Activated naive CD4-positive, alpha-beta T cell (primary cell): ENCODE measurements at places on chromosomes 2 and 18.
A peak's percentile ranks its signal among the peaks of the same experiment; 100 is the strongest.

DNA sequence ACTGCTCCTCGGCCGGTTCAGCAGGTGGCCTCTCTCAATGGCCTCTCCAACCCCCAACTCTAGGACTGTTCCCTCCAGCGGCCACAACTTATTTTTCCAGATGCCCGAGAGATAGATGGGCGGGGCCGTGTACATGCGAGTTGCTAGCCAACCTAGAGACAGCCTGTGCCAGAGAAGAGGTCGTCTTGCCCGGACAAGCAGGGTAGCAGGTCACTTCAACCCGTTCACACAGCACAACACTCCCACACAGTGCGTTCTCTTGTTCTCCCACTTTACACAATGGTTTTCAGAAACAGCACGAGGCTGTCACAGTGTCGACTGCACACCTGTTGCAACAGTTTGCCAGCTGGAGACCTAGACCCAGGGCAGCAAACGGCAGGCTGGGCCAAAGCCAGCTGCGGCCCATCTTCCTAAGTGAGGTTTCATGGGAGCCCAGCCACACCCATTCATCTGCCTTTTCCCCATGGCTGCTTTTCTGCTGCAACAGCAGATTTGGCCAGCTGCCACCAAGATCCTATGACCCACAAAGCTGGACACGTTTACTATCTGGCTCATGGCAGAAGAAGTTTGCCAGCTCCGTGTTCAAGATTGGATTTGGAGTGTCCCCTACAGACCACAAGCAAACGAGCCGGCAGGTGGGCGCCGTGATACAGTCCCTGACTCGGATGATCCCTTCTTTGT lies 7.3 kb upstream of the PRLH start:
- no peak for DNase-seq

- DNase-seq, result no peak
These were observed 772 bp downstream of the RELCH start for GRCh38 chr18:62187543-62188510.

GRCh38 chr2:178449700-178450523 lies 1.1 kb downstream of the PRKRA start:
- no peak for DNase-seq

- DNase-seq, result no peak
These were observed 244.9 kb downstream of the ETAA1 start for GRCh38 chr2:67642046-67642382.

DNA sequence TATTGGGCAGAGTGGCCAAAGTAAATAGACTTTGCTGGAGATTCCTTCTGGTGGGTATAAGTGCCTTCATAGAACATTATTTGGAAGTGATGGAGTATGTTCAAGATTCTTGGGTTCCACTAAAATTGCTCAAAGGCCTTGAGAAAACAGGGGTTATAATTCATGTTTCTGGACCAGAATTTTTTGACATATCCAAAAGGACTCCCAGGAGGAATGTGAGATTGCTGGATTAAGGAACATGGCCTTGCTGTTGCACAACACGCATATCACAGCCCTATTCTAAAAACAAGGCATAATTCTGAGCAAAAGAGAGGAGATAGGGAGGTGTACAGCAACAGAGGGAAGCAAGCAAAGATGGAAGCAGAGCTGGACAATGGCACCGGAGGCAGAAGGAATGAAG lies 111.7 kb upstream of the TNP1 start:
- no peak for DNase-seq

GRCh38 chr2:65025453-65026123 lies 30.6 kb upstream of the CEP68 start:
- DNase-seq, result no peak

- DNase-seq, result no peak
These were observed 157.5 kb downstream of the MGAT5 start for GRCh38 chr2:134411279-134411827.

GRCh38 chr2:110993557-110994231 lies 127.0 kb upstream of the BCL2L11 start:
- DNase-seq, result no peak

GRCh38 chr2:117704818-117705217 lies 109.7 kb upstream of the DDX18 start:
- DNase-seq, result no peak

- peak; percentile 4 for DNase-seq
These were observed 285.0 kb upstream of the PARD3B start for GRCh38 chr2:204260162-204260877.

DNA sequence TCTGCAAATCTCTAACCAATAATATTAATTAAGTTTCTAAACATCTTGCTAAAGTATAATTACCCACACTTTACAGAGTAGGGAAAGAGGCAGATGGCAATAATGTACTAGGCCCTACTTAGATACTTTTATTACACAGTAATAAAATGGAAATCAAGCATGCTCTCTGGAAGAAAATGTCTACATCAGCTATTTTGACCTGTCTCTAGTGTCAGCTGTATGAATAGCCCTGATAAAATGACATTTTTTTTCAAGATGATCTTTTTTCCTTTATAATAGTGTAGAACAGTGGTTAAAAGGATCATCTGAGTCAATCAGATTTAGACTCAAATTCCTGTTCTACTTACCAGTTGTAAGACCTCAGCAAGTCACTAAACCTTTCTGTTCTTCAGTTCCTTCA lies 397.3 kb downstream of the GRB14 start:
- no peak for DNase-seq

DNA sequence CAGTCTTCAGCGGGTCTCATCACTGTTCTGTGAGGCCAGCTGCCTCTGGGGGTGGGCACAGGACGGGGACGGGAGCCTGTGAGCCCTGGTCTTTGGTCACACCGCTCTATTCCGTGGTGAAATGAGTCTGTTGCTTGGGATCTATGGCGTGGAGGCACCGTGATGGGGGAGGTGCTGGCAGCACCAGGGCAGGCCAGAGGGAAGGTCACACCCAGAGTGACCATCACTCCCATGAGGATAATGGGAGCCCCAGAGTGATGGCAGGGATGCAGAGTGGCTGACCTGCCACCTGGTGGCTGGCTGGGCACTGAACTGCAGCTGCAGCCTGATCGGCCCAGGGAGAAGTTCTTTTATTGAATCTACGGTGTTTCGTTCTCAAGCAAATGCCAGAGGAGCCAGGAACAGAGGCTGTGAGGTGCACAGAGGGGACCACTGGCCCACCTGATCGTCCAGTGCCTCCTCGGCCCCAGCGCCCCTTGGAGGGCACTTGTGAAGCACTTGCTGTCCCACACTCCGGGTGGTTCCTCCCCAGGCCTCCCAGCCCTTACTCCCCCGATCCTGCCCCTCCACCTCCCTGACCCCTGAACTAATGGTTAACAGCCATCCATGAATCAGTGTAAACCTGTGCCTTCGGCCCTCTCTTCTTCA lies 17.9 kb downstream of the KCNIP3 start:
- no peak for DNase-seq

DNA sequence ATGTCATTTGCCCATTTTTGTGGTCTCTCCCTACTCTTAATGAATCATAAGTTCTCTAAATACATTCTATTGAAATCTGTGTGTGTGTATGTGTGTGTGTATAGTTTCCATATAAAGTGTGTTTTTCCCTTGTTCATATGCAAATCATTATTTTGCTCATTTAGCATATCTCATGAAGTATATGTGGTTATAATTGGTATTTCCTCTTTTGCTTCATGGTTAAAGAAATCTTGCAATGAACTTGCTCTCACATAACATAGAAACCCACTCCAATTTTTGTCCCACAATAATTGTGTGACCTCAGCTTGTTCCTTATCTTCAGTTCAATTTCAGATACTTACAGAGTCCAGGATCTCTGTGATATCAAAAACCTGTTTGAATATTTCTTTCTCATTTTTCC lies 1.2 kb downstream of the CPO start:
- DNase-seq, result no peak

DNA sequence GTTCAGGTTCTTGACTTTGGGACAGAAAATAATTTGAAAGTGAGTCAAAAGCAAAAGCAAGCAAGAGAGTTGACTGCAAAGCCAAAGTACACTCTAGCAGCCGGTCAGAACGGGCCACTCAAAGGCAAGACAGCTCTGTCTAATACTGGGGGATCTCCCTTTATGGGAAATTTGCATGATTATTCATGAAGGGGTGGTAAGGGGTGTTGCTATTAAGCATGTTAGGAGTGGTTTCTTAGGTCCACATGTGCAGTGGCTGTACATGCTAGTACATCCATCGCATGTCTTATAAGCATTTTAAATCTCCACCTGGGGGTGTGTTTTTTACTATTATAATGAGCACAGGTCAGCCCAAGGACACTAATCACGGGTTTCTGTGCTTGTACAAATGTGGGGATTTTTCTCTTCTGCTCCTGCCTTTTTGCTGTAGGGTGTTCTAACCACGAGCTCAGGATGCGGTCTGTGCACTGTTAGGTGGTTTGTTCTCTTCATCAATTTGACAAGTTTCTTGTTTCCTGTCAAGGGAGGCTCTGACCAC lies 60.2 kb upstream of the SPP2 start:
- DNase-seq, result peak; percentile 12

- DNase-seq, result no peak
These were observed 51.4 kb downstream of the TRPM8 start for GRCh38 chr2:233968556-233968955.
